ENCODE measurements at places on chromosomes 5 and 9.
A peak's percentile ranks its signal among the peaks of the same experiment; 100 is the strongest.

DNA sequence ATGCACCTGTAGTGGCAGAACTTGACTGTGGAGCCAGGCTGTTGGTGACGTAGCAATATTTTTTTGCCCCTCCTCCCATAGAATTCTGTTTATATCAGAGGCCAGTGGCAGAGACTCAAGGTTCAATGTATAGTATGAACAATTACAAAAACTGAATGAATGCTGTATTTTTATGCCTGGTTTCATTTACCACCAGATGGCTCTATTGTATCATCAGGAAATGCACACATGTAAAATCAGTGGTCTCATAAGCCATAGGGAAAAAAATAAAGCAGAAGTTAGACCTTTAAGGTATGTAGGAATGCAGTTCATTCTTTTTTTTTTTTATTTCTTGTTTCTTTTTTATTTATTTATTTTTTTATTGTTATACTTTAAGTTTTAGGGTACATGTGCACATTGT, 43.6 kb downstream of the CCDC192 start:
- DNase-seq, result no peak

GRCh38 chr9:3004572-3004971, 160.7 kb upstream of the PUM3 start:
- no peak for DNase-seq

- DNase-seq, result peak; percentile 30
These were observed 79.6 kb upstream of the RNU6ATAC start for GRCh38 chr9:134243778-134244467.

- DNase-seq, result no peak
These were observed 46.6 kb upstream of the GNPDA1 start for GRCh38 chr5:142059304-142059940.

GRCh38 chr5:32572778-32573480, 12.4 kb upstream of the SUB1 start:
- DNase-seq, result no peak

GRCh38 chr5:87137283-87137682, 130.4 kb upstream of the RASA1 start:
- DNase-seq, result no peak

DNA sequence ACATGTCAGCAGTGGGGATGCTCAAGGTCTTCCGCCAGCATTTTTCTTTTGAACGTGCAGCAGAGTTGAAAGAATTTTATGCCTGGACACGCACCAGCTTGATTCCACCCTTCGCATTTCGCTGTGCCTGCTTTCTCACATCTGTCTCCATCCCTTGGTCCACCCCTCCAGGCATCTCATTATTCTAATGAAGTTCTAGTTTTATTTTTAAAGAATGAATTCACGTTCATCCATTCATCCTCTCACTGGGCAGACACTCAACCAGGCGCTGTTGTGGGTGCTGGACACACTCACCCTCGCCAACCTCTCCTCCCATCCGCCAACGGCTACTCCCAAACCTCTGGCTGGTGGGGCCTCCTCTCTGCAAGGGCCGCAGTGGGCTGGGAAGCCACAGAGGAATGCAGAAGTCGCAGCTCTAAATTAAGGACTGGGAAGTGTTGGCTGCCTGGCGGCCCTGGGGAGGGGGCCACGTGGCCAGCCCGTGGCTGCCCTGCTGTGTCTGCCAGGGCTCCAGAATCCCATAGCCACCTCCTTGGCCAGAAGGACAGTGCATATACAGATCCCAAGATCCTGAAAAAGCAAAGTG, 6.7 kb downstream of the SUSD3 start:
- no peak for DNase-seq

DNA sequence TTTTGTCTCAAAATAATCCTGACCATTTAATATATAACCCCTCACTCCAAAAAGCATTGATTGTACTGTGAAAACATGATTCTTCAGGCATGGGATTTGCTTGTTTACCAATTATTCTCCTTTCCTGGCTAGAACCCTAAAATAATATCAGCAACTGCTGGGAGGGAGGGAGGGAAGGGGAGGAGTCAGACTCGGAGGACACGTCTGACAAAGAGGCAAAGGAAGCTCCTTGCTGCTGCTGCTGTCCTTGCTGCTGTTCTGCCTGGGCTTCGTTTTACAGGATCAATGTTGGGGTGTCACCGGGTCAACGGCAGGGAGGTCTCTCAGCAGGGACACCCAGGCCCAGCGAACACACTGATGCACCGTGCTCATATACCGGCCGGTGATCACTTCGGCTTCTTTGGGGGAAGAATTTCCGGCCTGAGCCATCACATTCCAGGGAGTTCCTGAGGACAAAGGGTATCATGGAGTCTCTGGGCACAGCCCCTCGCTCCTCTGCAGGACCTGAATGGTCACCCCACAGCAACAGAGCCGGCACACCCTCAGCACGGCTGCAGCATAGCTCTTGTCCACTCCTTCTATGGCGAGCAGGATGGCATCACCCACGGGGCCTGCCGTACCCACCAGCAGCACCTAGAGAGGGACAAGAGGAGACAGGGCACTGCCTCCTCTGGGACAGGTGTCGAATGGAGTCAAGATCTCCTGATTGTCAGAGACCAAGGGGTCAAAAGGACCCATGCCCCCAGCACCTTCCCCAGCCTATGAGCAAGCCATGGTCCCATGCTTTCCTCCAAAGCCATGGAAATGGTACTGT, 27.9 kb downstream of the MED10 start:
- no peak for DNase-seq

- DNase-seq, result no peak
These were observed 28.5 kb downstream of the FUBP3 start for GRCh38 chr9:130607640-130608420.

GRCh38 chr5:180115326-180116076, 43.9 kb upstream of the RNF130 start:
- no peak for DNase-seq

GRCh38 chr5:74866596-74867162, 492 bp upstream of the FAM169A start:
- no peak for DNase-seq

DNA sequence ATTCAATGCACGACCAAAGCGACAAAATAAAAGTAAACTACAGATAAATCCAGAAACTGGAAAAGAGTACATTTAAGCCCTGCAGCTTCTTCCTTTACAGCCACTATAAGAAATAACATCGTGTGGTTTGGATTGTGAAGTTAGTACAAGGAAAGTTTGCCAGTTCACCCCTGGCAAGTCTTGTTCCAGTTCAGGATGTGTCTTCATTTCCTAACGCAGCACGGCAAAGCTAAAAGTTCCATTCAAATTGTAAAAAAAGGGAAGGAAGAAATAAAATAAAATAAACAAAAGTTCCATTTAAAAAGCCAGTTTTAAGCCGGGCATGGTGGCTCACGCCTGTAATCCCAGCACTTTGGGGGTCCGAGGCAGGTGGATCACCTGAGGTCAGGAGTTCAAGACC, 83.3 kb upstream of the RETREG1 start:
- DNase-seq, result no peak

GRCh38 chr5:351921-352245, 30.4 kb downstream of the AHRR start:
- no peak for DNase-seq

DNA sequence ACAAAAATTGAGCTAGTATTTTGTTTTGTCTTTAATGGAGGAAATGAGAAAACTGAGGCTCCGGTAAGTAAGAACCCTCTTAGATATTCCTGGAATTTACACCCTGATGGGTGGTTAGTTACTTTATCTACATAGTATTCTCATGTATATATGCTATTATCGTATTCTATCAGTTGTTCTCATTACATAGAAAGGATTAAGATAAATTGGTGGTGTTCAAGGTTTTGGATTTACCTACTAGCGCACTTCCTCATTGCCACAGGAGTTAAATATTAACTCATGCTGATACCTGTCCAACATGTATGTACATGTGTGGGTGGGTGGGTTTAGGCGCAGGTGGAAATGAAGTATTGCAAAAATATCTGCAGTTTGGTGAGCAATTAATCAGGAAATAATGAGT, 61.1 kb upstream of the IFNE start:
- no peak for DNase-seq

- no peak for DNase-seq
These were observed 56.2 kb upstream of the FTMT start for GRCh38 chr5:121795511-121795910.
